Stimulated activated CD8-positive, alpha-beta memory T cell treated with anti-CD3 and anti-CD28 coated beads, Interleukin-4, amount 100 ng/mL, for 1 hour (primary cell): ENCODE measurements at places on chromosomes 5 and 9.

DNA sequence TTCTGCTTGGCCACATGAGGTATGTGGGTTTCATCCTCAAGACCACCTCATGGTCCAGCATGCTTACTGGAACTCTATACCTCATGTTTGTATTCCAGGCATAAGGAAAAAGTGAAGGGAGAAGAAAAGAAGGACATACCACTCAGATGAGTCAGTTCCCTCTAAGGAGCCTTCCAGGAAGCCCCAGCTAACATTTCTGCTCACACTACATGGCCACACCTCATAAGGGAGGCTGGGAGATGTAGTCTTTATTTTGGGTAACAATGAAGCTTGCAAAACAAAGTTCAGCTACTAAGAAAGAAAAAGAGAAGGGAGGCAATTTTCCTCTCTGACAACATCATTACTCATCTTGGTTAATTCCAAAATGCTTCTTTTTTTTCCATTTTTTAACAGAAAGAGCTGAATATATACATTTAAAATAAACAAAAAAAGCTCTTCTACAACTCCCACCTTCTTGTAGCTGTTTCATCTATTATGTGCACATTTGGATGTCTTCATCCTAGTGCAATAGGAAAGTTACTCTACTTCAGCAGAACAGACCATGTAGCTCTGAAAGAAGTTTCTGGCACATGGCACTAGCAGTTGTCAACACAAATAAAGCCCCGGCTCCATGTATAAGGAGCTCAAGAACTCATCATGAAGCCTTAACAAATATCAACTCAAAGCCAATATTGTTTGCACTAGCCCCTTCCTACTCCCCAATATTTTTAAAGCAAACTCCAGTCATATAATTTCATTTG, 123.6 kb upstream of the CCDC112 start:
- DNase-seq, result no peak

DNA sequence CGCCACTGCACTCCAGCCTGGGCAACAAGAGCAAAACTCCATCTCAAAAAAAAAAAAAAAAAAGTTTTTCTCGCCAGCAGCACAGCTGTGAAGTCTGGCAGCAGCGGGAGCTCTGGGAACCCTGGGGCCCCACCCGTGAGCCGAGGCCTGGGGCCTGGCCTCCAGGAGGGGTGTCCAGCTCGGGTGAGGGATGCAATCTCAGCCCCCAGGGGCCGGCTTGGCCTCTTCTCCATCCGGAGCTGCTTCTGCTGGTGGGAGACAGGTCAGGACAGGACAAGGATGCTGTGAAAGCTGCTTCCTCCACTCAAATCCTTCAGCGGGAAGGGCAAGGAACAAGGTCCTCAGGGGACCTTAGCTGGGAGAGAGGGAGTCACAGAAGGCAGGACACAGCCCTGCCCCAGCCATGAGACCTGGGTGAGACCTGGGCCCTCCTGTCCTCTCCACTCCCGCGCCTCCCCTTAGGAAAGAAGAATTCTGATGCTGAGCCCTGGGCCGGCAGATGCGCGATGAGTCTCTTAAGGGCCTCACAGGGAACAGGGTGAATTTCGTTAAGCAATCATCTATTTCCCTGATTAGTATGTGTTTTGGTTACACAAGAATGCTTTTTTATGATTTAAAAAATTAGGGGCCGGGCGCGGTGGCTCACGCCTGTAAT, 30.6 kb downstream of the PLPP7 start:
- DNase-seq, result no peak

- no peak for DNase-seq
These were observed 300.2 kb downstream of the NTRK2 start for GRCh38 chr9:84969736-84970135.

GRCh38 chr5:179122411-179123108, 62.4 kb downstream of the ZNF354C start:
- DNase-seq, result no peak

DNA sequence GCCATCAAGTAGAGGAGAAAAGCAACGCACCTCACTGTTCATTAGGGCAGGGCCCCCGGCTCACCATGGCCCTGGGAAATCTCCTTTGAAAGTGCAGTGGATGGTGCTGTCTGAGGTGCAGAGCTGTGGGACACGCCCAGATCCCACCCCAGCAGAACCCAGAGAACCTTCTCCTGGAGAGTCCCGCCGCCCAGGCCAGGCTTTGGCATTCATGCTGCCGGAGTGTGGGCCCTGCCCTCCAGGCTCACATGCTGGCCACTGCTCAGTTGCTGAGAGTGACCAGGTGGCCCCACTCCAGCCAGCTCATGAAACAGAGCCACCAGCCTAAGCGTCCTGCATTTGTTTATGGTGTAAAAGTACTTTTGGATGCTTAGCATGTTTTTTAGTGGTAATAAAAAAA, 23.8 kb upstream of the LRRC14B start:
- DNase-seq, result no peak

- DNase-seq, result no peak
These were observed 108.5 kb upstream of the IQGAP2 start for GRCh38 chr5:76294573-76294972.
